ENCODE measurements at places on chromosomes 4 and X.
A peak's percentile ranks its signal among the peaks of the same experiment; 100 is the strongest.

- DNase-seq, result no peak
These were observed 136.2 kb downstream of the PPP3CA start for GRCh38 chr4:101211146-101211553.

DNA sequence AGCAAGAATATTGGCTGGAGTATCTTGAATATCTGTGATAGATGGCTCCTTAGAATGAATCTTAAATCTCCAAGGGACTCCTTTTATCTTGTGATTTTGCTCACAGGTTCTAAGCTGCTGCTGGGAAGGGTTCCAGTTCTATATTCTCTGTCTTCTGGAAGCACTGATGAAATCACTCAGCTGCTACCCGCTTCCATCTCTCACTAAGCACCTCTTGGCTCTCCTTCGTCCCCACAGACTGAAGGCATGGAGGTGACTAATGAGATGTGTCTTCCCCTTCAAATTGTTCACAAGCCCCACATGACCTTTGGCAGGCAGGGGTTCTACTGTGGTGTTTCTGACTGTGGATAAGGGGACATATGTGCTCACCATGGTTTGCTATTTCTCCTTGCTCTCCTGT lies 75.9 kb downstream of the C4orf51 start:
- DNase-seq, result no peak

- DNase-seq, result no peak
These were observed 104.7 kb upstream of the BCOR start for GRCh38 chrX:40202456-40202855.

- no peak for DNase-seq
These were observed 31.8 kb downstream of the PRRG1 start for GRCh38 chrX:37380924-37381323.

DNA sequence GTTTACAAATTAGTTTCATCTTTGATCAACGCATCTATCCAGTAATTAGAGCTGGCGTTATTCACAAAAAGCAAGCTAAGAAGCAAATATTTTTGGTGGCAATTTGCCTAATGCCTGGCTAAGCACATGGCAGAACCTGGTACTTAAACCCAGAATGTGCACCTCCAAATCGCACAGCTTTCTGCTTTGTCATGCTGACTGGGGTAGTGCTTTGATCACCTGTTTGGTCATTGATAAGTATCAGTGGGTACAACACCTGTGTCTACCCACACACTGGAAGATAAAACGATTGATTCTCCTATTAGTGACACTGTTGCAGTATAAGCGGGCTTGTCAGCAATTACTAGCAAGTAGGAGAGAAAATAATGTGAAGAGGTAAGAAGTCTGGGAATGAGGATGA lies 1.9 kb downstream of the NUDT6 start:
- no peak for DNase-seq

- no peak for DNase-seq
These were observed 112.7 kb downstream of the BCOR start for GRCh38 chrX:39985071-39985470.

- DNase-seq, result no peak
These were observed 136.1 kb upstream of the MID1 start for GRCh38 chrX:10756441-10756840.

DNA sequence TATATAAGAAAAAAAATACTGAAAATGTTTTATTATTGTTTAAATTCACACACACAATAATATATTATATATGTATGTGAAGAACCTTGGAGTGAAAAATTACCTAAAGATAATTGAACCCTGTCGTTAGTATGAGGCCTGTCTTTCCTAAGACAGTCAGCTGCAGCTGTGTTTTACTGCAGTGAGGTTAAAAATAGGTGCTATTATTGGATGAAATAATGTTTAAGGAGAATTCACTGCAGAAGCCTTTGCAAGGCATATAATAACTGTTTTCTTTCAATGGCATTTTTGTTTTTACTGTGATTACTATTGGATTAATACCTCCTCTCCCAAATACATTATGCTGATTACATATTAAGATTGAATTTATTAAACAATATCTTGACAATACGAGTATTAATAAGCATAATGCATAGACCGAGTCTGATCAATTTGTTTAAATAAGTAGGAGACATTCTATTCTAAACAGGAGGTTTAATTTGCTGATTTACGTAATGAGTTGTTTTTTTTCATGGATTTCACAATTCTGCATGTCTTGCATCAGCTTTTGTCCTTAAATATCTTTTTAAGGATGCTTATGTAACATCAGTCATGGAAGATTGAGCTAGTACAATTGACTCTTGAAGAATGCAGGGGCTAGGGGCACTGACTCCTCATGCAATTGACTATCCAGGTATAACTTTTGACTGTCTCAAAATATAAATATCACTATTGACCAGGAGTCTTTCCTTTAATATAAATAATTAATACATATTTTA lies 1181.1 kb upstream of the PCDH7 start:
- DNase-seq, result no peak

- no peak for DNase-seq
These were observed 54.3 kb downstream of the LRBA start for GRCh38 chr4:150960818-150961217.

DNA sequence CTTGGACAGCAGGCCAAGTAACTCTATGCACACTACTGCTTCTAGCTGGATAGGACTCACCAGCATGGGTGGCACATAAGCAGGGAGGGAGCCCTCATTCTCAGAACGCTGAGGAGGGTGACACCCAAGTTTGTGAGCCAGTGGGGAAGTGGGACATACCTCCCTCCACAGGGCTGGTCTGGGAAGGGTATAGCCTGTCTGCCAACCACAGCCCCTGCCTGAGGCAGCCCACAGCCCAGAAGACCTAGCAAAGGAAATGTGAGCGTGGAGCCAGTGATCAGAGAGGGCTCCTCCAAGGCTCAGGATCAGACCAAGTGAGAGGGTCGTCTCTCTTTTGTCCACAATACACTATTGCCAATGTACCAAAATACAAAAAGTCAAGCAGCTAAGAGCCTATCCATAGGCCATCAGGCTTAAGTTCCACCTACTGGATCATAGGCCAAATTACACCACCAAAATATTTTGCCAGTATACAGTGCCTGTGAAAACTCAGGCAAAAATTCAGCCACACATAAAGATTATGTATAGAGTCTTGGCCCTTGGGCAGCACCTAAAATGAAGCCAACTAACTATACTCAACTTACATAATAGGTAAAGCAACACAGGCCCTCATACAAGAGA lies 1203.1 kb downstream of the PCDH18 start:
- DNase-seq, result no peak

GRCh38 chr4:118077767-118078105 lies 43.5 kb downstream of the NDST3 start:
- DNase-seq, result no peak

DNA sequence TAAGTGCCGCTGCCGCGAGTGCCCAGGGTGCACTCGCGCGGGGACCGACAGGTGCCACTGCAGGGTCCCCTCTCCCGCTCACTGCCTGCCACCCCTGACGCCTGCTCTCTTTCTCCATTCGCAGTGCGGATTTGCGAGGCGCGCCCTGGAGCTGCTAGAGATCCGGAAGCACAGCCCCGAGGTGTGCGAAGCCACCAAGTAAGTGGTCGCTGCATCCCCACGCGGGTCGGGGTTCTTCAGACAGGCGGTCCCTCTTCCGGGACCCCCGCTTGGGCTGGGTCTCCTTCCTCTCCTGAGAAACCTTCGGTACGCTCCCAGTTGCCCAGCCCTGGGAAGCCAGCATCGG lies 547 bp downstream of the GUCY1A1 start:
- peak; percentile 36 for DNase-seq

DNA sequence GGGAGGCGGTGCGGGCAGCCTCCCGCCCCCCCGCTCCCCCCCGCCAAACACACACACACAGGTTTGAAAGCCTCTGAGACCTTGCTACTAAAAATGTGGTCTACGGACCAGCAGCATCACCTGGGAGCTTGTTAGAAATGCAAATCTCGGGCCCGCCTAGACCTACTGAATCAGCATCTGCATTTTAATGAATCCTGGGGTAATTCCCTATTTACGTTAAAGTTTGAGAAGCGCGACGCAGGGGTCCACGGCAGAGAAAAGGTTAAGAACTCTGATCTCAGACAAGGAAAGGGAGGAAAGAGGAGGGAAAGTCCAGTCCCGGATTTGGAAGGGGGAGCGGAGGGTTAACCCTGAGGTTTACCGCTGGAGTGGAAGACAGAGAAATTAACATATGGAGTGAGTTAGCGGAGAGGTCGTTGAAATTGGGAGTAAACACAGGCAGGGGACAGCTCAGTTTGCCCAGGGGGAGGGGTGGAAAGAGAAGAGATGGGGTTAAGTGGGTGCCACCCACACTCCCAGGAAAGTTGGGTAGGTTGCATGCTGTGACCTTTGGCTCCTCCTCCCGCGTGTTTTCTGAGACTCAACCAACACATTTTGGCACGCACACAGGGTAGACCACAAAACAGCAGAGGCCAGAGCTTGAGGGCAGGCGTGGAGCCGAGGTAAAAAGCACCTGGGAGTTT lies 483.6 kb downstream of the BCOR start:
- peak; percentile 54 for DNase-seq

GRCh38 chr4:183337833-183338232 lies 15.6 kb upstream of the CLDN24 start:
- DNase-seq, result no peak

DNA sequence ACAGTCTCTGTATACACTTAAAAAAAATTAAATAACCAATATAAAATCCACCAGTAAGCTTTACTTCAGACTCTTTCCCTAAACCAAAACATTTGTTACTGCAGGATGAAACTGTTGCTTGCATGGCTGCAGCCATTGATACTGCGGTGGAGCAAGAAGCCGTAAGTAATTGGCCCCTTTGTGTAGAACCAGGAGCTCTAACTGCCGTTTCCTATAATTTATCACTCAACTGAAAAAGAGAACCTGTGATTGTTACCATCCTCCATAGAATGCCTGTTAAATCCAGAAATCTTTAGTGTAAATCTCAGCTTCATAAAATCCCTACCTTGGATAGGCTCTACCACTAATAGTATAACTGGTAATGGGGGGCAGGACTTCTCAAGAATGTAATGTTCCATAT lies 62.6 kb downstream of the KIF4A start:
- no peak for DNase-seq

GRCh38 chrX:134683351-134684005 lies 25.2 kb upstream of the PLAC1 start:
- DNase-seq, result peak; percentile 83

- no peak for DNase-seq
These were observed 53.9 kb downstream of the FAT4 start for GRCh38 chr4:125368671-125369081.

GRCh38 chr4:116015062-116015461 lies 901.6 kb upstream of the NDST4 start:
- DNase-seq, result no peak

- DNase-seq, result no peak
These were observed 330.4 kb upstream of the SFRP2 start for GRCh38 chr4:154119317-154119716.

DNA sequence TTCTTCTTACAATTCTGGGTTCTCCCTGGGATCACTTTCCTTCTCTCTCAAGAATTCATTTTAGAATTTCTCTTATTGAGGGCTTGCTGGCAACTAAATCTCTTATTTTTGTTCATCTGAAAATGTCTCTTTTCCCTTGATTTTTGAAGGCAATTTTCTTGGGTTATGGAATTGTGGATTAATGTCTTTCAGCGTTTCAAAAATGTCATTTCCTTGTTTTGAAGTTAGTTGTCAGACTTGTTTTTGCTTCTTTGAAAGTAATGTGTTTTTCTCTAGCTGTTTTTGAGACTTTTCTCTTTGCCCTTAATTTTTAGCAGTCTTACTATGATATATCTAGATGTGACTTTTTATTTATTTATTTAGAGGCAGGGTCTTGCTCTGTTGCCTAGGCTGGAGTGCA lies 205.7 kb downstream of the CHIC2 start:
- no peak for DNase-seq

DNA sequence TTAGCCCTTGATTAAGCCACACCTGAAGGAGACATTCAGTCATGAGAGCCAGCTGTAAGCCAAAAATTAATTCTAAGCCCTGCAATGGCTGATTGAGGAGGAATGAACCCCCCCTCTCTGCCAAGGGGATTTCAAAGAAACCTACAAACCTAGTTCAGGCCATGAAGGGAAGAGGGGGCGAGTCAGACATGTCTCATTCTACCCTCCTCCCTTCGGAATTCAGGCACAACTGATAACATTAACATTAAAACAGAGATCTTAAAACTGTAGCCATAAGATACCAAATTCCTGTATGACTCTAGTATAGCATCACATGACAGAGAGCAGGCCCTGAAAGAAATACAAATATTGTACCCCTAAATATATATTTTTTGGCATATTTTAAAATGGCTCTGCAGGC lies 40.4 kb upstream of the AFAP1 start:
- no peak for DNase-seq

DNA sequence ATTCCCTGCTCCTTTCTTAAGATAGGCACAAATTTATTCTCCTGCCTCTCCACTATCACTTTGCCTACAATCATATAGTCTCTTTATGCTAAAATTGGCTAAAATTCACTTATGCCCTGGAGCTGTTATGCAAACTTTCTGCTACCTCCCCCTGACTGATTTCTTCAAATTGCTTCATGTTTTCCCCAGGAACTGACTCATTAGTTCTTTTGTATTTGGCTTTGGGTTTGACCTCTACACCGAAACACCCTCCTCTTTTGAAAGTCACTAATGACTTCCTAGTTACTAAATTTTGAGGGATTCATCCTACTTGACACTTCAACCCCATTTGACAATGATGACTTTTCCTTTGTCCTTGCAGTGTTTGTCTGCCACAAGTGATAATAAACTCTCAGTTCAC lies 222.6 kb downstream of the NDST4 start:
- no peak for DNase-seq

DNA sequence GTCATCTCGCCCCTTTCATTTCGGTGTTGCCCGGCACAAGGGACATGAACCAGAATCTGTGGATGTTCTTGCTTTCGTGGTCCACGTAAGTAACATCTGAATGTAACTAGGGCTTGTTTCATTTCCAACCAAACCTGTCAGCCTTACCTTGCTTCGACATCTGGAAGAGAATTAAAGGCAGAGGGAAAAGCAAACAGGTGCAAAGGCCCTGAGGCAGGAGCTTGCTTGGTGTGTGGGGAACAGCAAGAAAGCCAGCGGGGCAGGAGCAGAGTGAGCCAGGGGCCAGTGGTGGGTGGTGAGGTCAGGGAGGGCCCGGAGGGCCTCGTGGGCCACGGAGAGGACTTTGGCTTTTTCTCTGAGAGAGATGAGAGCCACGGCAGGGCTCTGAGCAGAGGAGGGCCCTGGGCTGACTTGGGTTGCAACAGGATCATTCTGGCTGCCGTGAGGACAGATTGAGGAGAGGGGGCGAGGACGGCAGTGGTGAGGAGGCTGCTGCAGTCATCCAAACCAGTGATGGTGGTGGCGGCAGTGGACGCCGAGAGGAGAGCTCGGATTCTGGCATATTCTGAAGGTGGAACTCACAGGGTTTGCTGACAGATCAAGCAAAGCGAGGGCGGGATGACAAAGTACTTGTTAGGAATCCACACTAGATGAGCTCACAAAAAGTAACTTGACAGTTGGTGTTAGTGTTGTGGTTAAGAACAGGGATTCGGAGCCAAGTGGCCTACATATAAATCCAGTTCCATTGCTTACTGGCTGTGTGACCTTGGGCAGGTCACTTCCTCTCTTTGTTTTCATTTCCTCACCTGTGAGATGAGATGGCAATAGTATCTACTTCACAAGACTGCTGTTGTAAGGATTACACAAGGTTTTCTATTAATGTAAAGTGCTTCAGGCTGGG lies 6.8 kb upstream of the WDR13 start:
- no peak for DNase-seq

Data from NCI-H1105 treated with DMSO at 0.1 percent for 48 hours (cell line).